CD4-positive, alpha-beta memory T cell (primary cell): ENCODE measurements at places on chromosomes 4 and X.

- DNase-seq, result no peak
These were observed 120.4 kb downstream of the ARSF start for GRCh38 chrX:3161681-3162080.

DNA sequence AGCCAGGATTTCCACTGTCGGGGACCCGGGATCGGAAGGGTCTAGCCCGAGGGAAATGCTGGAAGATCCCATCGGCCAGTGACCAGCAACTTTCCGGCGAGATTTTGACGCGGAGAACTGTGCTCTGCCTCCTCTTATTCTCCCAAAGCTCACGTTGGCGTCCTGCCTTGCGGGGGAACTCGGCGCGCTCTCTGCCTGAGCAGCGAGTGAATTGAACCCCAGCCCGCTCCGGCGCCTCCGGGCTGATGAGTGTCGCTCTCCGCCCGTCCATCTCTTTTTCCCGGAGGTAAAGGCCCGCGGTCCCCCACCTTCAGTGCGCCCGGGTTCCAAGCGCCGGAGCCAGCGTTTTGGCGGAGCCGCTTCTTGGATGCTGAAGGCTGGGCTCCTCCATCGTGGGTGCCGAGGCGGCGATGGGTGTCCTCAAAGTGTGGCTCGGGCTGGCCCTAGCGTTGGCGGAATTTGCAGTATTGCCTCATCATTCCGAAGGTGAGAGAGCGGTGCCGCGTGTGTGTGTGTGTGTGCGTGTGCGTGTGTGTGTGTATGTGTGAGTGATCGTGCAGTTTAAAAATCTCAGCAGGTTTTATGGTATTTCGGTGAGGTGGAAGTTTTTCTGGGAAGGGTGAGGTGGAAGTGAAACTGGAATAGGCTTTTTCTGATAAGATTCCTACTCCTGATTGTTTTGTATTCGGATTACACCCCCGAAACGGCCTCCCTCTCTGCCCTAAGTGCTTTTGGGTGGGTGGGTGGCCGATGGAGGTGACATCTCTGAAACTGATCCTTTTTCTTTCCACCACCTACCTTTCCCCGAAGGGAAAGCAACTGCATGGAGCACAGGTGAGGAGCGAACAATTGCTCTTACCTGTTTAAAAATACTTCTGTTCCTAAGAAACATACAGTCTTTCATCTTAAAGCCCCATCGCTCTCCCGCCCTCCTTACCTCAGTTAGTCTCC, 752 bp downstream of the FRAS1 start:
- peak; percentile 15 for DNase-seq

GRCh38 chrX:68506649-68507048, 7.8 kb downstream of the YIPF6 start:
- DNase-seq, result no peak

GRCh38 chr4:108861334-108861733, 98.5 kb upstream of the ETNPPL start:
- DNase-seq, result no peak

DNA sequence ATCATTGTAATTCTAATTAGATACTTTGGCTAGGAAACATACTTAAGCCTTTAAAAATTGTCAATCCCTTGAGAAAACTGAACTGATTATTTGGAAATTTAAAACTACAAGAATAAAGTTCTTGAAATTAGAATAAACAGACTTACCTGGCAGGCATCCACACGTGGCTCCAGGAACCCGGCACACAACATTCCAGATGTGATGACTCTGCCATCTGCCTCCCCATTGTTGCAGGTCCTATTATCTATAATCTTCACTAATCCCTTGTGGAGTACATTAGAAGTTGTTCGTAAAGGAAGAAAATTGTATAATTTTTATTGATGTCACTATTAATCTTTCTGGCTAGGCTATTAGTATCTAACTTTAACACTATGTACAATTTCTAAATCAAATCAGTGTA, 16.2 kb upstream of the GNRHR start:
- no peak for DNase-seq

- no peak for DNase-seq
These were observed 41.0 kb downstream of the MID1 start for GRCh38 chrX:10579112-10580011.

DNA sequence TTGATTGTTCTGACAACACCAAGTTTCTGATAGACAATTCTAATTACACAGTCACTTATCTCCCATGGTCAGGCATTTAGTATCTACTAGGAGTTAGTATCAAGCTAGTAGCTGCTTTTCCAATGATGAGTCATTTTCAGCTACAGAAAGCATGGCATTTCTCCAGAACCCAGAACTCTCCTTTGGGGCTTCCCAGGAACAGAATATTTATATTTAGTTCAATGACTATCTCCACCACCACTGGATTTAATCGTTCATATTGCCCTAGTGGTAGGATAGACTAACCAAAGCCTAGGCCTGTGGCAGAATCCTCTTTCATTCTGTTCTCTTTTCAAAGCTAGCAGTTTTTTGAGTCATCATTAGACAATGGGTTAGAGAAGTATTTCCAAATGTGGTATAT, 569.4 kb downstream of the GABRG1 start:
- DNase-seq, result no peak

DNA sequence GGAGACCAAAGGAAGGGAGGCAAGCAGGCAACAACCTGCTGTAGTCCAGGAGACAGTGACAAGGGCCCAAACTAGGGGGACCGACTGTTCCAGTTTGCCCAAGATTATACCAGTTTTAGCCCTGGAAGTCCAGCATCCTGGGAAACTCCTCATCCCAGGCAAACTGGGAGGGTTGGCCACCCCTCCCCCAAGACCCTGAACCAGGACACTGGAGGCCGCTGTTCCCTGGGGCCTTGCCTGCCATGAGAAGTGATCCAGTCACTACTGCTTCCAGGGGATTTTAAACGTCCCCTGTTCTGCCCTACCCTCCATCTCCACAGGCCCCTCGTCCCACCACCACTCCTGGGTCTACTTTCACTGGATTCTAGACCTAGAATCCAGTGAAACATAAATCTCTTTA, 4.3 kb upstream of the DGAT2L6 start:
- DNase-seq, result no peak
